Stimulated activated CD8-positive, alpha-beta memory T cell treated with anti-CD3 and anti-CD28 coated beads, Interleukin-15, amount 100 ng/mL, for 24 hours (primary cell): ENCODE measurements at places on chromosomes 4 and X.

DNA sequence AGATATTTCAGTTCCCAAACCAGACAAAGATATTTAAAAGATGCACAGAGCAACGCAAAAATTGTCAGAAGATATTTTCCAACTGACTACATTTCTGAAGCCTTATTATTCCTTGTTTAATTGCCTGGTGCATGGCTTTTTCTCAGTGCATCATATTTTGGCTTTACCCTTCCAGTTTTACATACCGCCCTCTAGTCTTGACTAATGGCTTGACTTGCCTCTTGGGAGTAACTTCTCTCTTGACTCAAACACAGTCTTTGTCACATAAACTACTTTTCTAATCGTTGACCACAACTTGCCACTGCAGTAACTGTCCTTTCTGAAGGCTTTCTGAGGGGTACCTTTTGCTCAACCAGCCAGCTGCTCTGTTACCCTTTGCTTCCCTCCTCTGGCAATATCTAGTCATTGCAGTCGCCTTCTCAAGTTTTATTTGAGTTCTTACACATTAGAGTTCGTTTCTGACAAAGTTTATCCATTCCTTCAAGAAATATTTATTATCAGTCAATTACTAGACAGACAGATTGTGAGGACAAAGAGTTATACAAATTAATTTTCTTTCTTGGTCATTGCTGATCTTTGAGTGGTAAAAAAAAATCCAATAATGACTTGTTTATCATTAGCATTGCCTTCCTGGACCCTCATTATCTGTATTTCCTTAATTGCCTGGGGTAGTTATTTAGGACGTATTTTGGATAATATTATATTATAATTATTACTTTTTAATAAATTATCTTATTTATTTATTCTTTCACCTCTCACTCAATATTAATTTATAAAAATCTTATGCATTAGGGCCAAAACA lies 506.9 kb upstream of the PCDH10 start:
- no peak for DNase-seq

GRCh38 chrX:51395480-51395809 lies 62.8 kb downstream of the NUDT10 start:
- no peak for DNase-seq

- DNase-seq = no peak
These were observed 57.7 kb upstream of the MAML3 start for GRCh38 chr4:140211693-140212092.

- DNase-seq = no peak
These were observed 326.8 kb downstream of the BMPR1B start for GRCh38 chr4:95084584-95084983.

DNA sequence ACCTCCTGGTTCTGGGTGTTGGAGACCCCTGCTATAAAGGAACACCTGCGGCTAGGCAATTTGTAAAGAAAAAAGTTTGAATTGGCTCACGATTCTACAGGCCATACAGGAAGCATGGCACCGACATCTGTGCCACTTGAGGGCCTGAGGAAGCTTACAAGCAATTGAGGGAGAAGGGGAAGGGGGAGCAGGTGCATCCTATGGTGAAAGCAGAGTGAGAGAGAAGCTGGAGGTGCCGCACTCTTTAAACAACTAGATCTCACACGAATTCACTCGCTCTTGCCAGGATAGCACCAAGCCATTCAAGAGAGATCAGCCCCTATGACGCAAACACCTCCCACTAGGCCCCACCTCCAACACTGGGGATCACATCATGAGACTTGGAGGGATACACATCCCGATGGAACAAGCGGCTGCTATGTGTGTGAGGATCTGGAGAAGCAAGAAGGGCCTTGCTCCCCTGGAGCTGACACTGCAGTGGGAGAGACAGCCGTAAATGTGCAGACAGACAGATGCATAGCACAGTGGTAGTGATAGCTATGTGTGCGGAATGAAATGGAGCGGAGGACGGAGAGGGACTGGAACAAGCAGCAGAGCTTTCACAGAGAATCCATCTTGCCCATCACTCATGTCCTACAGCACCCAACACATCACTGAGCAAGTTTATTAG lies 60.7 kb upstream of the HELT start:
- no peak for DNase-seq
